Activated naive CD8-positive, alpha-beta T cell treated with anti-CD3 and anti-CD28 coated beads for 36 hours (primary cell): ENCODE measurements at places on chromosomes 6 and 20. TPM values are rescaled to one million over a fixed set of nuclear protein-coding genes. Genes with fewer than 3 reads are reported as not detected.
A peak's percentile ranks its signal among the peaks of the same experiment; 100 is the strongest.

- peaks cover 14% of the 10 kb centered on the region for H3K27me3 ChIP-seq
- no peak overlapping the region for H3K27ac ChIP-seq
- peaks cover 3% of the 10 kb centered on the region for H3K4me1 ChIP-seq
- H3K36me3 ChIP-seq, result no peaks in the 10 kb centered on the region
These were observed 143.7 kb upstream of the PTPN1 start for GRCh38 chr20:50366270-50367103.

- no peaks in the 10 kb centered on the region for H3K4me1 ChIP-seq
- no peaks in the 10 kb centered on the region for H3K27me3 ChIP-seq
- H3K36me3 ChIP-seq, result no peaks in the 10 kb centered on the region
- H3K4me3 ChIP-seq, result no peak overlapping the region
These were observed 171.4 kb upstream of the RSPO3 start for GRCh38 chr6:126947070-126947469.

- H3K4me1 ChIP-seq, result no peaks in the 10 kb centered on the region
- H3K27me3 ChIP-seq, result peaks cover 15% of the 10 kb centered on the region
- H3K36me3 ChIP-seq, result no peaks in the 10 kb centered on the region
- H3K27ac ChIP-seq, result no peak overlapping the region
- no peak for DNase-seq
- no peak overlapping the region for H3K4me3 ChIP-seq
These were observed 185.1 kb upstream of the SULF2 start for GRCh38 chr20:47970282-47970903.

DNA sequence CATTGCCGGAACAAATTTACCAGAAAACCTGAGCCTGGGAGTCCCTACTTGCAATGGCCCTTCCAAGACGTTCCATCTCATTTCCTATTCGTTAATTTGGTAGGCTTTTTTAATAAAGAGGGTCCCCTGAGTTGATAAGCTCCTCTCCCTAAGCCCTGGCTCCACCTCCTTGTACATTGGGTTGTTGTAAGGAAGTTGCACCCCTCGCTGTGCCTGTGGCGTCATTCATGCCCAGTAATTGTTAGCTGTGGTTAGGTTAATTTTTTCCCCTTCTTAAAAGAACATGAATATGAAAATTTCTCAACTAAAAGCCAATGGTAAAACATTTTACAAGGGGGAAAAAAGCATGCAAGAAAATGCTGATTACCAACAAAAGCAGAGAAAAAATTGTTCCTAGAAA is 91.9 kb downstream of the SLC24A3 start:
- H3K4me1 ChIP-seq, result no peaks in the 10 kb centered on the region
- no peak overlapping the region for H3K4me3 ChIP-seq
- H3K27ac ChIP-seq, result no peak overlapping the region
- DNase-seq, result no peak
- no peaks in the 10 kb centered on the region for H3K27me3 ChIP-seq
- H3K36me3 ChIP-seq, result no peaks in the 10 kb centered on the region

DNA sequence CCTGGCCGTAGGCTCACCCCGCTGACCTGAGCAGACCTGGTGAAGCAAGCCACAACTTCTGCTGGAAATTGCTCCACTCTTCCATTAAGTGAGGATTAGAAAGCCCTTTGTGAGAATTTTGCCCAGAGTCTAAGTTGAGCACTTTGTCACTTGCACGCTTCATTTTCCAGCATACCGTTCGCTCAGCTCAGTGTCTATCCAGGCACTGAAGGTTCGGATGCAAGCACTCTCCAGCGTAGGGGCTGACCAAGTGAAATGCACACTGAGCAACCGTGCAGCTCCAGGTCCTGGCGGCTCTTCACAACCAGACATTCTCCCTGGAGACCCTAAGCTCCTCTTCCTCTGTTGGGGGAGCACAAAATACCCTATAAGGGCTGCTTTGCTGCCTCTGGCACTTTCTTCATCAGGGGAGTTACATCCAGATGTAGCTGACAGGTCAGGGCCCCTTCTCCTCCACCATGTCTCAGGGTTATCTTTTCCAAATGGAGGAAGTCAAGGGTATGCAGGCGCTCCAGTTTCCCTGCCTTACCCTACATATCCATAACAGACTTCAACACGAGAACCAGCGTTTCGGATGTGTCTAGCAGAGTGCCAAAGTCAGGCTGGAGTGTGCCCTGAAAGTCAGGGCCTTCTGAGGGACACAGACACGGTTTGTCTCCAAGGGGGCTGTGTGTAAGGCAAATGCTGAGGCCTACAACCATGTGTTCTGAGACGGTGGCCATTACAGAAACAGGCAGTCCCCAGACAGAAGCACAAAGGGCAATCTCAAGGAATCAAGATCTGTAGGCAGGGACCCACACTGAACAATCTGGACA is 146.7 kb upstream of the AFDN start:
- H3K27ac ChIP-seq, result no peak overlapping the region
- H3K36me3 ChIP-seq, result no peaks in the 10 kb centered on the region
- H3K4me1 ChIP-seq, result no peaks in the 10 kb centered on the region
- DNase-seq, result no peak
- no peak overlapping the region for H3K4me3 ChIP-seq

- peaks cover 52% of the 10 kb centered on the region for H3K36me3 ChIP-seq
- no peak overlapping the region for H3K4me3 ChIP-seq
- peak overlapping the region; percentile 78 for H3K27ac ChIP-seq
- peaks cover 64% of the 10 kb centered on the region for H3K4me1 ChIP-seq
- no peaks in the 10 kb centered on the region for H3K27me3 ChIP-seq
- DNase-seq, result no peak
These were observed 116.4 kb downstream of the THEMIS start for GRCh38 chr6:127784468-127784867.

GRCh38 chr6:67956352-67956751 is 678.7 kb upstream of the ADGRB3 start:
- no peaks in the 10 kb centered on the region for H3K27me3 ChIP-seq
- H3K4me1 ChIP-seq, result no peaks in the 10 kb centered on the region
- no peak overlapping the region for H3K27ac ChIP-seq
- DNase-seq, result no peak
- no peak overlapping the region for H3K4me3 ChIP-seq

DNA sequence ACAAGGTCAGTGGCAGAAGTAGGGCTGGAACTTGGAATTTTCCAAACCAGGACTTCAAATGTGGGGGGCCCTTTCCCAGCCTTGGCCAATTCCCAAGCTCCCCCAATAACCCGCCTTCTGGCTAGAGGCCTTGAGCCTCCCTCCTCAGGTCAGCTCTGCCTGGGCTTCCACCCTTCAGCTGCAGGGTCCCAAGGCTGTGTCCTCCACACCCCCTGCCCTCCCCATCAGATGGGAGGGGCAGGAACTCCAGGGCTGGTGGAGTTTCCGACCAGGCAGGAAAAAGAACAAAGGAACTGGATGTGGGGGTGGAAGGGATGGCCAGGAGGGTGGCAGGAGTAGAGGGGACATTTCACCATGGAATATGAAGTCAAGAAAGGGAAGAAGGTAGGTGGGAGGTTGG is at the start of gene CCM2L:
CCM2L (plus strand) TSS at position 338 of the 400 bp plus-strand sequence; CDS start at position 355, 17 bp downstream.
- no peak within 1 kb of the TSS for H3K27ac ChIP-seq
- DNase-seq, result no peak
- H3K27me3 ChIP-seq, result peaks cover 22% of the 10 kb centered on the region
- no peaks in the 10 kb centered on the region for H3K36me3 ChIP-seq
- peaks cover 6% of the 10 kb centered on the region for H3K4me1 ChIP-seq

TSBP1 gene
- not detected for total RNA-seq

MYLK2 gene
- 0.36 TPM for total RNA-seq

VGLL2 gene
- not detected for total RNA-seq

SPEF1 gene
- 0.12 TPM for total RNA-seq

PTK6 gene
- total RNA-seq, result 0.16 TPM
